ENCODE measurements at places on chromosomes 5 and 9. TPM values are rescaled to one million over a fixed set of nuclear protein-coding genes. Genes with fewer than 3 reads are reported as not detected.

- H3K4me3 ChIP-seq: no peak overlapping the region
- H3K27me3 ChIP-seq: no peaks in the 10 kb centered on the region
- no peak for DNase-seq
- H3K27ac ChIP-seq: peak overlapping the region; percentile 67
- H3K36me3 ChIP-seq: no peaks in the 10 kb centered on the region
These were observed 5.7 kb downstream of the EGR1 start for GRCh38 chr5:138471052-138471361.

DNA sequence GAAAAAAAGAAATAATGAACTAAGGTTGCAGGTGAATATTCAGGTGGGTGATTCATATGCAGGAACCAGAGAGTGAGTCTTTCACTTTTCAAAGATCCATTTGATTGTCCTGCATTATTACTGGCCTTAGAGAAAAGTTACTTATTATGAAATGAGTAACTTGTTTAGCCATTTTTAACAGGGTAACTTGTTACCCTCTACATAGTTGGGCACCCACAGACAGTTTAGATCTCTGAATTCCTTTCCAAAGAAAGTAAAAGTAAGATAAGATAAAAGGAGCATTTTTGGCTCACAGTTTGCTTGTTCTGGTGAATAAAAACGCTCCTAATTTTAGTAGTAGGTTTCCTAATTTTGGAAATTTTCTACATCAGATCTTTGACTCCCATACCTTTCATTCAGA is 54.1 kb upstream of the DAB2 start:
- H3K27ac ChIP-seq: no peak overlapping the region
- no peak overlapping the region for H3K4me3 ChIP-seq
- H3K36me3 ChIP-seq: no peaks in the 10 kb centered on the region
- H3K4me1 ChIP-seq: no peaks in the 10 kb centered on the region

- H3K36me3 ChIP-seq: no peaks in the 10 kb centered on the region
- H3K4me3 ChIP-seq: no peak overlapping the region
- no peaks in the 10 kb centered on the region for H3K4me1 ChIP-seq
- peak overlapping the region; percentile 87 for H3K27ac ChIP-seq
- no peaks in the 10 kb centered on the region for H3K27me3 ChIP-seq
These were observed 26.8 kb upstream of the DUSP1 start for GRCh38 chr5:172797771-172798191.

- H3K4me1 ChIP-seq: peaks cover 4% of the 10 kb centered on the region
- H3K4me3 ChIP-seq: no peak overlapping the region
- H3K27me3 ChIP-seq: no peaks in the 10 kb centered on the region
- H3K36me3 ChIP-seq: no peaks in the 10 kb centered on the region
These were observed 50.4 kb downstream of the G3BP1 start for GRCh38 chr5:151822141-151822540.

GRCh38 chr9:34552606-34552981 is 29.8 kb upstream of the ENHO start:
- H3K4me3 ChIP-seq: no peak overlapping the region
- no peaks in the 10 kb centered on the region for H3K36me3 ChIP-seq
- no peak overlapping the region for H3K27ac ChIP-seq
- DNase-seq: no peak

DNA sequence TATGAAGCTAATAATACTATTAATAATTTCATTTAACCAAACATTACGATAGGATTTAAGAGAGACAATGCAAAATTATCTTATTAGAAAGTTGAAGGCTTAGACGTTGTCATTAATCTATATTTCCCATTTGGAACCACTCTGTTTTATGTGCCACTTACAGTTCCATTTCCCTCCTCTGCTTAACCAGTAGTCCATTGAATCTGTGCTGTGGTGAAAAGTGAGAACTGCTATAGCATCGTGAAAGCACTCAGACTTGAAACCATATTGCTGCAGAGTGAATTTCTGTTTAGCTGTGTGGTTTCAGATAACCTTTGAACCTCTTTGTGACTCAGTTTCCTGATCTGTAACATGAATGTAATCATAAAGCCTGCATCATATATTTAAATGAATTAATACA is 2304.5 kb downstream of the MAT2B start:
- H3K4me3 ChIP-seq: no peak overlapping the region
- no peaks in the 10 kb centered on the region for H3K27me3 ChIP-seq
- H3K27ac ChIP-seq: no peak overlapping the region
- DNase-seq: no peak
- H3K36me3 ChIP-seq: no peaks in the 10 kb centered on the region

- no peaks in the 10 kb centered on the region for H3K27me3 ChIP-seq
- no peak overlapping the region for H3K27ac ChIP-seq
- H3K4me3 ChIP-seq: no peak overlapping the region
- H3K36me3 ChIP-seq: no peaks in the 10 kb centered on the region
- H3K4me1 ChIP-seq: no peaks in the 10 kb centered on the region
These were observed 260.1 kb downstream of the PRELID2 start for GRCh38 chr5:145574889-145575573.

DNA sequence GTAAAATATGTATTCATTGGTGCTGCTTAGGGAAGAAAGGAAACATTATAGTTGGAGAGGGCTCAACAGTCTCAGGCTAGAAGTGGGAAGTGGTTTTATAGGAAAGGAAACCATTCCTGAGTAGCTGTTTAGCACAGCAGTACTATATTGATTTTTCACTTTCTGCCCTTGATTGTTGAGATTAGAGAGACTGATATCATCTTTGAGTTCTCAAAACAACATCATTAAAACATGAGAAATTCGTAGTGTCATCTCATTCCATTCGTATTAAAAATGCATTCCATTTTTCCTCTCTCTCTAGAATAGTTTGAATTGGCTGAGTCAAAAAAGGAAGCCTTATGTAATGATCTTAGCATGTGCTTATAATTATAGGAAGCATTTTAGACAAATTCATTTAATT is 14.1 kb downstream of the POLR3G start:
- no peak for DNase-seq
- no peak overlapping the region for H3K4me3 ChIP-seq
- no peaks in the 10 kb centered on the region for H3K27me3 ChIP-seq

DNA sequence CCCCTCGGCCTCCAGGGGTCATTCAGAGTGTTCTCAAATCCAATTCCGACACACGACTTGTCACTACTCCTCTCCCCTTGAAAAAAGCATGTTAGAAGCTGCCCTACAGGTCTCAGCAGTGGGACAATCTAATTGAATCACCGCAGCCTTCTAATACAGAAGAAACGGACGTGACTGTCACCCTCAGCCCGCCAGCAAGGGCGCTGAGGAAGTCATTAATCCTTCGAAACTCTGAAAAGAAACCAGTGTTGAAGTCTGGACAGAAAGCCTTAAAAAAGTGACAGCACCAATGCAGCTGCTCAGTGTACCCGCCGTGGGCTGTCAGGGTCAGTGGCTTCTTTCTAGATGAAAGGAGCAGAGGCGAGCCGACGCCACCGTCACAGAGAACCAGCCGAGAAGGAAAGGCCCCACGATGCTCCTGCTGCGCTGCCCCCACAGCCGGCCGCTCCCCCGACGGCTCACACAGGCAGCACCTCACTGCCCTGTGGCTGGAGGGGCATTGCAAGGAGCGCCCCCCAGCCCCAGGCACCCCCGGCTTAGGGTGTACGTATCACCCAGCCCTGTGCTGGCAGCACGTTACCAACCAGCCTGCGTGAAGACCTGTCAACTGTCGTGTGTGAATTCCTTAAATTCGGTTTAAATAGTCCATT is 5.7 kb downstream of the BRD3OS start:
- DNase-seq: no peak
- no peak overlapping the region for H3K27ac ChIP-seq
- H3K36me3 ChIP-seq: peaks cover 4% of the 10 kb centered on the region
- H3K4me3 ChIP-seq: no peak overlapping the region
- no peaks in the 10 kb centered on the region for H3K27me3 ChIP-seq
- H3K4me1 ChIP-seq: no peaks in the 10 kb centered on the region

GRCh38 chr9:111949919-111950318 is 53.3 kb downstream of the UGCG start:
- no peaks in the 10 kb centered on the region for H3K4me1 ChIP-seq
- H3K36me3 ChIP-seq: no peaks in the 10 kb centered on the region
- no peak for DNase-seq
- no peak overlapping the region for H3K4me3 ChIP-seq

GRCh38 chr9:136700959-136701667 is 11.3 kb upstream of the DIPK1B start:
- no peaks in the 10 kb centered on the region for H3K36me3 ChIP-seq
- DNase-seq: no peak

DNA sequence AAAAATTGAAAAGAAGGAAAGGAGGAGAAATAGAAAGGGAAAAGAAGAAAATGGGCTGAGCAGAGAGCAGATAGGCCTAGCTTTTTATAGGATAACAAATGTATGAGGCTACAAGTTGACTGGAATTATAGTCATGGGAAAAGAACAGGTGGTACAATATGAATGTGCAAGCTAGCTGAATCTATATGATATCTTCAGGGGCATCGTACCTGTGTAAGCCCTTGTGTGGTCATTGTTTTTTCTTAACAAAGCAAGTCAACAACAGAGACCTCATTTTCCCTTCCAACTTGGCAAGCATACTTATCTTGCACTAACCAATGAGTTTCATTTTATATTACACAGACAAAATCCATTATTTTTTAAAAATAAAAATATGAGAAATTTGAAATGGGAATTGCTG is 259.2 kb downstream of the KCTD16 start:
- H3K27ac ChIP-seq: no peak overlapping the region
- no peaks in the 10 kb centered on the region for H3K27me3 ChIP-seq
- no peak for DNase-seq
- no peak overlapping the region for H3K4me3 ChIP-seq
- no peaks in the 10 kb centered on the region for H3K36me3 ChIP-seq

GRCh38 chr5:32565145-32565544 is 20.2 kb upstream of the SUB1 start:
- H3K36me3 ChIP-seq: no peaks in the 10 kb centered on the region
- H3K27ac ChIP-seq: no peak overlapping the region
- DNase-seq: no peak
- no peaks in the 10 kb centered on the region for H3K4me1 ChIP-seq
- H3K27me3 ChIP-seq: no peaks in the 10 kb centered on the region

GRCh38 chr9:107688728-107689127 is 199.2 kb upstream of the KLF4 start:
- no peaks in the 10 kb centered on the region for H3K36me3 ChIP-seq
- H3K4me3 ChIP-seq: no peak overlapping the region
- H3K4me1 ChIP-seq: no peaks in the 10 kb centered on the region
- no peak overlapping the region for H3K27ac ChIP-seq
- no peak for DNase-seq

The LCN2 gene
- total RNA-seq: 38.5 TPM

The ZNF608 gene
- total RNA-seq: 15.7 TPM

The CFAP77 gene
- total RNA-seq: not detected

The CRHBP gene
- 5.1 TPM for total RNA-seq

The F12 gene
- total RNA-seq: 0.64 TPM

The LMX1B gene
- total RNA-seq: 20.3 TPM

Data from breast epithelium (tissue), 4 donors.